ENCODE measurements at places on chromosomes 4 and X.

DNA sequence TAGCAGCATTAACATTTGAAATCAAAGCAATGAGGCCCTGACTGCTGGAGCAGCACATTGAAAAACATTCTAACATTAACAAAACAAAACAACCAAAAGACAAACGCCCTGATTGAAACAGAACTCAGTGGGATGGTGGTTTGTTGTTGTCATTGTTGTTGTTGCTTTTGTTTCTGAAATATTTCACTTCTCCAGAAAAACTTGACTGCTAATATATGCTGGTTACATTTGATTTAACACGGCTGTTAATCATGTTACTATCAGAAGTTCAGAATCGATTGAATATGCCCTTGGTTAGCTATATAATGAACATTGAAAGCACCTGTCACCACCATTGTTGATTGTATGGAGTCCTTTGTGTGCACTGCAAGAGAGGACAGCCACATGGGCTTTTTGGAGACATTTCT is 790.4 kb upstream of the GALNTL6 start:
- DNase-seq = no peak

GRCh38 chrX:108297290-108297689 is 140.9 kb downstream of the COL4A6 start:
- DNase-seq = no peak

DNA sequence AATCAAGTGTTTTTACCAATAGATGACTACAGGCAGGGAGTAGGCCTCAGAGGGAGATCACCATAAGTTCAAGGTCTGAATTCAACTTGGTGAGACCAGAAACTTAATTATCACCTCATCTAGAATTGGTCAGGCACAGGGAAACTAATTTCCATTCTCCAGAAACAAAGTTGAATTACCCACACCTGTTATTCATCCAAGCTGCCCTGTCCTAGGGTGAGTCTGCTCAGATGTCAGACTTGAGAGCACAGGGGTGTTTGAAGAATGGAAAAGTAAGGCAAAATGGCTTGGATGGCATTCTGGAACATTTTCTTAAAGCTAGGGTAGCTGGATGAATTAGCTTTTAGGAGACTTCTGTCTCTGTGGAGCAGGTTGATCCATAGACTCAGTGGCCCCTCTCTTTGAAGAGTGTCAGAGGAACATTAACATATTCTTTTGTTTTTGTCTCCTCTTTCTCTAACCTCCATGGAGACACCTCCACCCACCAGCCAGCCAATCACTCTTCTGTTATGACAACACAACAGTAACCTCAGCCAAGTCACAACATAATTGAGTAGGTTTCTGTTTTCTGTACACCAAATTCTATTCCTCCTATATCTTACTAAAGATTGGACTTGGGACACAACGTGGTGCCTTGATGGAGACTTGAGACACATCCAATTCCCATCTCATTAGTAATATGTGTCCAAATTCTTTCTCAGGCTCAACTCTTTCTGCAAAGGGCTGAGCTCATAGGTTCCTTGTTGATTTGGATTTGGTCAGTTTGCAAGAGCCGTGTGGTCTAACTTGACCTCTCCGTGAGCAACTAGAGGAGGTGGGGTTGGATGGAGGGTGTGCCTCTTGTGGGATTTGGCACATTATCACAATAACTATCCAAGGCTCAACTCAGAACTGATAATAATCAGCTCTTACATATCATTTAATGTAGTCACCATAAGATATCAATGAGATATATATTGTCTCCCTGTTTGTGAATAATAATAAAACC is 45.1 kb downstream of the VSIG4 start:
- no peak for DNase-seq

DNA sequence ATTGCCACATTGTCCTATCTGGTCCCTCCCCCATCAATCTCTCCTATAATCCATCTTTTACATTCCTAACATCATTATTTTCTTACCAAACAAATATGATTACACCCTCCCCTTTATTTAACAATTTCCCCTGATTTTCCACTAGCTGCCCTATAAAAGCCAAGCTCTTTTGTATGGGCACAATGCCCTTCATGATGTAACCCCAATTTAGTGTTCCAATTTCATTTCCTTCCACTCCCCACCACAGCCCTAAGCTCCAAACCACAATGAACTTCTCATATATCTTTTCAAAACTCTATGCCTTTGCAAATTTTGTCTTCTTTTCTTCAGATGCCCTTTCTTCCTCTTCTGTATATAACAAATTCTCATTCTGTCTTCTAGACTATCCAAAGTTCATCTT is 39.5 kb upstream of the PTPN13 start:
- DNase-seq = no peak

DNA sequence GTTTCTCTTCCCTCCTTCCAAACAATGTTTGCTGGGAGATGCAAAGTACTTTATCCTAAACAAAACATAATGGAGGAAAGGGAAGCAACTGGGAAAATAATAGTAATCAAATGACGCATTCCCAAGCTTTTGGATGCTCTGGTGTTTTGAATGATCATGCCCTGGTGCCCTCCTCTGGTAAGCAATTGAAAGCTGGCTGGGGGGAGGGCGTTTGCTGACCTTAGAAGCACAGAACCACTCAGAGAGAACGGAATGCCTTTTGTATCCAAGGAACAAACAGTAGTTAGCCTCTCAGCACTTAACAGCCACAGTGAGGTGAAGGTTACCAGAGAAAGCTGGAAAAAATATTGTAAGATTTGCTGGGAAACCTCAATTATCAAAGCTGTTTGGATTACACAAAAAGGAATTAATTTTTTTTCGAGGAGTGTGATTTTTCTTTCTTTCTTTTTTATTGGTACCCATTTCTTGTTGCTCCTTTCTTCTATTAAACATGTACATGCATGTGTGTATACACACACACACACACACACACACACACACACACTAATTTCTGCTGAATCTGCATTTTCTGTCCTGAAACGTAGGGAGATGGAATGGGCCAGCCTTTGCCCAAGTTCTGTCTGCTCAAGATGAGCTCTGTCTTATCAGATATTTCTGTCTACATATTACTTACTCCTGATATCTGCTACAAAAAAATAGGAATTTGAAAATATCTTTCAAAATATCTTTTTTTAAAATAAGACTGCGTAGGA is 155.8 kb upstream of the IGFBP7 start:
- DNase-seq = no peak

- DNase-seq = no peak
Measured at GRCh38 chrX:131577999-131578734, 34.3 kb downstream of the OR13H1 start.

DNA sequence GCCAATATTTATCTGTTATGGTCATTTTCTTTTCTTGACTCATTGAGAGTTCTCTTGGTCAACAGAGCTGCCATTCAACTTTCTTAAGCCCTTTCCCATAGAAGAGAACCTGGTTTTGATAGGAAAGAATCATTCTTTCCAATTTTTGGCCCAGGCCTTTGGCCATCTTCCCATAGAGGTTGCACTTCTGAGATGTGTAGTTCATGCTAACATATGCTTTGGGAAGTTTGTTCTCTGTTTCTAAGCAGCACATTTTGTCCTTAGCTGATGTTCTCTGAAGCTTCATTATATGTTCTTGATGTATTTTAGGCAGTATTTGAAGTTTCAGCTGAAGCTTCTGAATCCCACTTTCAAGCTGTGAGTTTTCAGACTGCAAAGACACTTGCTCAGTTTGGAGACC is 161.1 kb downstream of the VEGFC start:
- DNase-seq = no peak

- DNase-seq = no peak
Measured at GRCh38 chr4:156884183-156884582, 87.4 kb downstream of the PDGFC start.

DNA sequence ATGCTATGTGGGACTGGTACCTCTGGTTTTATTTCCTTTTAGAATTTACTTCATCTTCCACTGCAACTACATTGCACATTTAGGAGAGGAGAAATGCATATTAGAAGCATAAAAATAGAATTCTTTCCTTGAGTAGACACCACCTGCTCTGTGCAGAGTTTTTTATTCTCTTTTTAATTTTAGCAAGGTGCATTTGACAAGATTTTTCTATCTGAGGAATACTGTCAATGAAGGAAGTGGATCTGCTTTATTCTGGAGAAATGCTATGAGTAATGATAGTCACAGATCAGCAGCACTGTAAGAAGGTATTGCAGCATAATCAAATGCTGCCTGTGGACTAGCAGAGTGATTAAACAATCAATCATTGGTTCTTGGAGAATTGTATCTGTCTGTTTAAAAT is 1038.3 kb downstream of the RAPGEF2 start:
- no peak for DNase-seq

All from NCI-H187 (cell line).